ENCODE measurements at places on chromosomes 7 and 10. TPM values are rescaled to one million over a fixed set of nuclear protein-coding genes. Genes with fewer than 3 reads are reported as not detected.

DNA sequence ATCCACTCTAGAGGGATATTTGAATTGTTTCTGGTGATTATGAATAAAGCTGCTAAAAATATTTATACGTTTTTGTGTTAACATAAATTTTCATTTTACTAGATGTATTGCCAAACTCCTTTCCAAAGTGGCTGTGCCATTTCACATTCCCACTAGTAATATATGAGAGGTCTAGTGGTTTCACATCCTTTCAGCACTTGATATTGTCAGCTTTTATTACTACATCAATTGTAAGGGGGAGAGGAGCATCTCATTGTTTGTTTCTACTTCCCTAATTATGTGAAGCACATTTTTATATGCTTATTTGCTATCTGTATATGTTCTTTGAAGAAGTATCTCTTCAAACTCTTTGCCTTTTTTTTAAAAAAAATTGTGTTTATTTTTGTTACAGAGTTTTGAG, 184.5 kb downstream of the ADK start:
- no peak overlapping the region for H3K4me3 ChIP-seq
- H3K4me1 ChIP-seq = no peaks in the 10 kb centered on the region
- H3K27me3 ChIP-seq = no peaks in the 10 kb centered on the region
- H3K36me3 ChIP-seq = no peaks in the 10 kb centered on the region

NKX2-3 gene
- total RNA-seq = not detected

DNA sequence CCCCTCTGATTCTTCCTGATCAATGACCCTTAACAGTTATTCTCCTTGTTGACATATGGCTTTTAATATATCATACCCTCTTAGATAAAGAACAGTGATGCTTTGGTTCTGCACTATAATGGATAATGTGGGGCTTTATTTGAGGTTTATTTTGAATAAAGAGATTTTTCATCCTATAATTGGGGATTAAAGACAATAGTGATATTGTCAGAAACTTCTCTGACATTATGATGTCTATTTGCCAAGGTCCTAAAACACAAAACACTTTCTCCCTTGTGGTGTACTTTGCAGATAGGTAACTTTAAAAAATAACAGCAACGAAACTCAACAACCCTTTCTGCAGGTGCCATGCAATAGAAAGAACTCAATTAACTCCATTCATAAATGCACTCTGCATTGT, 243.6 kb upstream of the RHOBTB1 start:
- DNase-seq = no peak
- no peak overlapping the region for H3K4me3 ChIP-seq
- no peaks in the 10 kb centered on the region for H3K36me3 ChIP-seq
- H3K27me3 ChIP-seq = no peaks in the 10 kb centered on the region

GRCh38 chr10:28996345-28996744, 292.5 kb upstream of the LYZL1 start:
- no peak overlapping the region for H3K4me3 ChIP-seq
- DNase-seq = no peak
- peaks cover 18% of the 10 kb centered on the region for H3K4me1 ChIP-seq
- no peaks in the 10 kb centered on the region for H3K36me3 ChIP-seq

Data from thoracic aorta (tissue), 2 donors.